ENCODE measurements at places on chromosomes 2 and 18.

- DNase-seq = peak; percentile 87
These were observed 48.8 kb downstream of the TCF4 start for GRCh38 chr18:55539240-55539639.

- no peak for DNase-seq
These were observed 110.3 kb upstream of the PKDCC start for GRCh38 chr2:41937464-41937906.

DNA sequence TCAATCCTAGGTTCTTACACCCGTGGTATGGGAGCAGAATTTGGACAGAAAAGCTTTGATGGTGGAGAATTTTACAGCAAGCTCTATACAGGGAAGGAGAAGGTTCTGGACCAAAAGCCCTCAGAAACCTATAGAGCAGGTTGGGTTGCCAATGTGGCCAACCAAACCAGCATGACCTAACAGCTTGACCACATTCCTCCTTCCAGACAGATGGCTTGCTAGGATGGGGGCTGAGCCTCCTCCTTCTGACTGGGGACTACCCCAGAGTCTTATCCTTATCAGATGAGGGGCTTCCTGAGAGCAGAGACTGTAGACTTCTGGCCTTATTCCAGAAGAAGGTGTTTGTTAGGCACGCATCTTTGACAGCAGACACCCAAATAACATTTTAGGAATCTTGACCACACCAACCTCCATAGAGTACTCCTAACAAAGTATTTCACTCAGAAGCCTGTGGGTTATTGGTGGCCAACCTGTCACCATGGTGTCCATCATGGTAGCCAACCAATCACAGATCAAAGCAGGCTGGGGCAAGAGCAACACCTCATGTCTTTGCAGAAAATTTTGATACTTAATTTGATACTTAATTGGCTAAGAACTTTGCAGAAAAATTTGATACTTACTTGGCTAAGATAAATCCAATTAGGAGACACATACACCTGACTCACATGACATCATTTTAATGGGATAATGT, 34.8 kb upstream of the EPAS1 start:
- no peak for DNase-seq

DNA sequence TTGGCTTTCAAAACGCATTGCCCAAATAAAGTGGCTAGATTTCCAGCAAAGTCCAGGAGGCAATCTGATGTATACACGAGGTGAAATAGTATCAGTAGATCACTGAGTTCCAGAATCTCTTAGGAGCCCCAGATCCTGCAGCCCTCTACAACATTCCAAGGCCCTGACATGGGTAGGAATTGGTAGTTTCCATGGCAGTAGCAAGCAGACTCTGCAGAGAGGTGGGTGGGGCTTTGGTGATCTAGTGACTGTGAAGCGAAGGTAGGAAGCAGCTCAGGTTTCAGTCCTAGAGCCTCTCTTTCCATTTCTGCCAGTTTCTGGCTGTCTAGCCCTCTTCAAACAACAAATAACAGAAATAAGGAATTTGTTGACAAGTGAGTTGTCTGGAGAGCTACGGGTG, 13.8 kb upstream of the SGPP2 start:
- DNase-seq = no peak

DNA sequence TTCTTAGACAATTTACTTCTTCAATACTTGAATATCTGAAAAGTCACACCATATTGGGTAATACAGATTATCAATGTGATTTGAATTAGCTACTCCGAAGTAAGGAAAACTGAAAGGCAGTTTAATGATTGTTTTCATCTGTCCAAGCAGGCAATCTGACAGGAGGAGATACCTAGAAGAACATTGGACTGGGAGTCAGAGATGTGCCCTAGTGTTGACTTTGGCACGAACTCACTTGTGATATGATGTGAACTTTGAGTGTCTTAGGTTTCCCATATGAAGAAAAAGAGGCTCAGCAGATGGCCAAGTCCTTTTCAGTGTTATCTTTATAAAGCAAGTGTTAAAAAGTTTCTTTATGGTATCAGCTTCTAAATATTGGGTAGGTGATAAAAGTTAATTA, 287.1 kb downstream of the MTX2 start:
- no peak for DNase-seq

DNA sequence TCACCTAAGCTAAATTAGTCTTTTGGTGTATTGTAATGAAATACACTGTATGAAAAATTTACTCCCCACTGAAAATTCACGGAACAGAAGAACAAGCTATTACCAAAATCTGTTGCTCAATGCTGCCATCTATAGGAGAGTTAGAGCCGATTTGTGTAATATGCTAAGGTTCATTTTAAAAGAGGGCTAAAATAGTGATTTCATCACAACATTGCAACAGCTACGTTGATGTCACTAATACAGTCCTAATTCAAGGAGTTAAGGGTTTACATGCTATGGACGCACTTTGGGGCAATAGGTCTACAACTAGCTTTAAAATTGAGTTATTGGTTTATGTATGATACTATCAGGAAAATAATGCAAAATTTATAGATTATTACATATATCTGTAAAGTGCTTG, 3.0 kb upstream of the IRS1 start:
- DNase-seq = no peak

- DNase-seq = no peak
These were observed 2132.8 kb upstream of the CELF4 start for GRCh38 chr18:39698436-39698835.

- DNase-seq = no peak
These were observed 2.3 kb downstream of the PKDCC start for GRCh38 chr2:42050010-42050702.

DNA sequence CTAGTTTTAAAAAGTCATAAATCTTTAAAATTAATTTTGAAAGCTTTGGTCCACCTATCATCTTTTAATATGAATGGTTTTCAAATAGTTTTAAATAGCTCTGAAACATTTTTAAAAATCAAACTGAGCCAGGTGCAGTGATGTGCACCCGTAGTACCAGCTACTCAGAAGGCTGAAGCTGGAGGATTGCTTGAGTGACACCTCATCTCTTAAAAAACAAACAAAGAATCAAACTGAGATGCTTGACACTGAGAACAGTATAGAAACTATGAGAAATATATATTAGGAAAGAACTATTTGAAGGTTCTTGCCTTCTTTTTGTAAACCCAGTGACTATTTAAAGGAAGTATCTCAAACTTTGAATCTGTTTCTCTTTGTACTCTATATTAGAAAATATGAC, 67.4 kb downstream of the BARD1 start:
- DNase-seq = no peak

DNA sequence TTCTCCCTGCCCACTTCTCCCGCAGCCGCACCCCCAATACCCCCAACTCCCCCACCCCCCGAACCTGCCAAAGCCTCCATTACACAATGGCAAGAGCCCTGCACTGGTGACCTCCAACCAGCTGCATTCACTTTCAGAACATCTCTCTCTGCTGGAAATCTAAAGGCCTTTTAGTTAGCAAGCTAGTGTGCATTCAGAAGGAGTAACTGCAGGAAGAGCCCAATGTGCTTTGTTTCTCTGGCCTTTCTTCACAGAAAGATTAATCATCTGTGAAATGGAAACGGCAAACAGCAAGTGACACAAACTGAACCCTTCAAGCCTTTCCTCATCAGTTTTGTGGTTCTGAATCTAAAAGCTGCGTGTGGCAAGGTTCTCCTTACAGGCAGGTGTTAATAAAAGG, 124.2 kb downstream of the OLA1 start:
- DNase-seq = no peak

DNA sequence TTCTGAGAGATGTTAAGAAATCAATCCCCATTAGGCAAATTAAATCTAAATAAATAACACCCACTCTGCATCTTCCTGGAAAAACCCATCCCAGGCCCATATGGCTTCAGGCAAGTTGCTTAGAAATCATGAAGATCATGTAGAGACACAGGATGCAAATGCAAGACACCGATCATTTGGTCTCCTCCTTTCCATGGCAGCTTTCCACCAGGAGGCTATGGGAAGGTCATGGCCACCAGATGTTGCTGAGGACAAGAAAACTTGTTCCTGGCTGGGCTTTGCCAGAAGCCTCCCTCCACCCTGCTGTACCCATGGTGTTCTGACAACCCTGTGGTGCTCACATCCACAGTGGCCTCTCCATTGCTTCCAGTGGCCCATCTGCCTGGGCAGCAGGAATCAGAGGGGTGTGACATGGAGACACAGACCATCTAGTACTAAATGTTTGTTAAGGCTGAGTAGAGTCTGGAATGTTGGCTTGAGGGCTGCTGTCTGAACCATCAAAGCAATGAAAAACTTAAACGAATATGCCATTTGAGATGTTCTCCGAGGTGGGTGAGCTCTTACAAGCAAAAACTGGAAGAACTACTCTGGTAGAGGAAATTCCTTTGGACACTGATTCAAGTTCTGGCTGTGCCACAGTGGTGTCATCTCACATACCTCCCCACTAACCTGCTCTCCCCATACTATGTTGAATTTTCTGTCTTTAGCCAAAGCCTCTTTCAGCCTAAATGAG, 293.2 kb downstream of the TNS1 start:
- DNase-seq = no peak

DNA sequence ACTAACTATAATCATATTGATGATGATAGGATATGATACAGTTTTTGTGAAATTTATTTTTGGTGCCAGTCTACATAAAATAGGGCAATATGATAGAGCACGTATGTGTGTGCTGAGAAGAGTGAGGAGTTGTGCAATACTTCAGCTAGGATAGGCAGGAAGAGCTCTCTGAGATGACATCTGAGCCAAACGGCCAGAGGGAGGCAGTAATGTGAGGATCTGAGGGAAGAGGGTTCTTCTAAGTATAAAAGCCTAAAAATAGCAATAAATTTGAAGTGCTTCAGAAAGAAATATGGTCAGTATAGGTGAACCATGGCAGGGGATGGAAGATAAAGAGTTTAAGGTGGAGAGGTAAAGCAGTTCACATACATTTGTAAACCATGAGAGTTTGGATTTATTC, 102.5 kb downstream of the OLA1 start:
- no peak for DNase-seq

- DNase-seq = no peak
These were observed 673.8 kb upstream of the FANCL start for GRCh38 chr2:58914733-58915505.

DNA sequence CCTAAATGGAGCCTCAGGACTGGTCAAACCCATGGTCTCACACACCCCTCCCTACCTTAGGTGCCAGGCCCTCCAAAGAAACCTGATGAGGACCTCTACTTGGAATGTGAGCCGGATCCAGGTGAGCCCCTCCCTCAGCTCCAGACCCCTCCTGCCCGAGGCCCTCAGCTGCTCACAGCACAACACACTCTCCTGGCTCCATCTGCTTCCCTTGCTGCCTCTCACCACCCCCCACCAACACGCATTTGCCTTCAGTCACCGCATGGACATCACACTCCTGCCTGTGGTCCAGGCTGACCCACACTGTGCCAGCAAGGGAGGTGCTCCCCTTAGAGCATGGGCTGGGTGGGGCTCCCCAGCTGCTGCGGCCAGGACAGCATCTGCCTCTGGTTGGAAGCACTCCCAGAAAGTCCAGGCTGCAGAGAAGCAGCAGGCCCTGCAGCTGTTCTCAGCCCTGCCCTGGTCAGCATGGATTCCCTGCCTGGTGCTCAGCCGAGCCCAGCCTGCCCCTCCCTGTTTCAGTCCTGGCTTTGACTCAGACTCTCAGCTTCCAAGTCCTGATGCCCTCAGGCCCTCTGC, 15.1 kb downstream of the SH2D6 start:
- DNase-seq = peak; percentile 81

- DNase-seq = no peak
These were observed 447.0 kb upstream of the SMIM21 start for GRCh38 chr18:75874401-75875089.

DNA sequence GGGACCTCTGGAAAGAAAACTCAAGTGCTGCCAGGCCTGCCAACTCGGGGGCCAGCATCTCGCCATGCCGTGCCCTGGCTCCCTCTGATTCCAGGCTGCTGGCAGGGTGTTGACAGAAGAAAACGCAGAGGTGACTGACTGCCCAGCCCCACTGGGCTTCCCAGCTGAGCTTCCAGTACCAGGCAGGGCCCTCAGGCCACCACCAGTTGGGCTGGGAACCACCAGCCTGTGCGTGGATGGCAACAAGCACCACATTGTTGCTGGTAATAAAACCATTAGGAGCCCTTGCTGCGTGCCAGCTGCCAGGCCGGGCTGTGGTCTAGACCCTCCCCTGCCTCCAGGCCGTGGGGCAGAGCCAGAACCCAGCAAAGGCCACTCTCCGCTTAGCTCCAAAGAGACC, 9.2 kb downstream of the DNMT3A start:
- DNase-seq = no peak

GRCh38 chr2:209771474-209772289, at the start of gene UNC80:
Gene UNC80 (plus strand): TSS chr2:209771832. CDS start chr2:209772073, 241 bp downstream.
- no peak for DNase-seq

DNA sequence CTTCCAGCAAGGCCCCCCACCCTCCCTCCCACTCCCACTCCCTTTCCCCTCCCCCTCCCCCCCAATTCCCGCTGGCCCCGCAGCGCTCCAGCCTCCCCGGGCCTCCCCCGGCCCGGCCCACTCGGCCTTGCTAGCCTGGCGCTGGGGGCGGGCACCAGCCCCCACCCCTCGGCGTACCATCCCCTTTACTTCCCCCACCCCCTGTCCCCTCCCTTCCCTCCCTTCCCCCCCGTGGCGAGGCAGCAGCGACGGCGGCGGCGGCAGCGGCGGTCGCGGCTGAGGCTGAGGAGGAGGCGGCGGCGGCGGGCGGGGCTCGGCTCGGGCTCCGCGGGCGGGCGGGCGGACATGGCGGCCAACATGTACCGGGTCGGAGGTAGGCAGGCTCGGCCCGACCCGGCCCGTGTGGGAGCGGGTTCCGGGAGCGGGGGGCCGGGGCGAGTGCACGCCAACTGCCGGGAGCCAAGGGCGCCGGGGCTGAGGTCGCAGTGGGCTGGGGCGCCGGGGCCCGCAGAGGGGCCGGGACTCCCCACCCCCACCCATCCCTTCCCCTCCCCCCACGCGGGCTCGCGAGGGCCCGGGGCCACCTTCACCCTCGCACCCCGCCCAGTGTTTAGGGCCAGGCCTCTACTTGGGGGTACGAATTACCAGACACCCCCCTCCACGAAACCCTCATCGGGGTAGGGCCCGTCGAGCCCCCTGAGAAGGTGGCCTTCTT, at the start of gene MTA3:
MTA3 (plus strand) TSS at position 232 of the 715 bp plus-strand sequence; CDS start at position 346, 114 bp downstream.
- no peak for DNase-seq

GRCh38 chr18:3212657-3213056, 7.1 kb downstream of the MYOM1 start:
- DNase-seq = no peak

DNA sequence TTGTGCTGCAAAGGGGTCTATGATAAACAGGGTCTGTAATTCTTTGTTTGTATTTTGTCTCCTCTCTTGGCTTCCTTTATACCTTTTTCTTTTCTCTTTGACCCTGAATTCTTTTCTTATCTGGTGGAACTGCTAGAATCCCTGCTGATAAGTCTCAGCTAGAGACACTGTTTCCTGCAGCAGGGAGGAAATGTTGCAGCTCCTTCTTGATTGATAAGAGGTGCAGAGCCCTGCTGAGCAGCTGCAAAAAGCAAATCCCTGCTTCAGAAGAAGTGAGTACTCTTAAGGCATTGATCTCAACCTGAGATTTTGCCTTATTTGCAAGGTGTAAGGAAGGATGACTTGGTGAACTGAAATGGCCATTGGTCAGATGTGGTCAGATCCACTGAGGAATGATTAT, 167.8 kb downstream of the NUP35 start:
- no peak for DNase-seq

DNA sequence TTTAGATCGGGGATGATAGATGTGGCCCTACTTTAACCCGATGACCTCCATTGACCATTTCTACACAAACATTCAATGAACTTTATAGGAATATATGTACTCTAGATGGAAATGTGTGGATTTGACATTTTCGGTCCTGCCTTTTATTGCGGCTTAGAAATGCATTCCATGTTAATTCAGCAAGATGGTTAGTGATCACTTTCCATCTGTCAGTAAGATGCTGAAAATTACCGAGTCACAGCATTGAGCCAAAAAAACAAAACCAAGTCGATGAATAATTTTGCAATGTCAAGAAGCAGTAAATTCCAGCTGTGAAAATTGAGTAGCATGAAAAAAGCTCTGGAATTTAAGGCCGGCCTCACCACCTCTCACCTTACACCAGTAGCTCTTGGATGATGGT, 1642.6 kb upstream of the NXPH2 start:
- no peak for DNase-seq

Measured in GM04503 (cell line).